Cardiac fibroblast (primary cell): ENCODE measurements at places on chromosomes 13 and 19.
A peak's percentile ranks its signal among the peaks of the same experiment; 100 is the strongest.

DNA sequence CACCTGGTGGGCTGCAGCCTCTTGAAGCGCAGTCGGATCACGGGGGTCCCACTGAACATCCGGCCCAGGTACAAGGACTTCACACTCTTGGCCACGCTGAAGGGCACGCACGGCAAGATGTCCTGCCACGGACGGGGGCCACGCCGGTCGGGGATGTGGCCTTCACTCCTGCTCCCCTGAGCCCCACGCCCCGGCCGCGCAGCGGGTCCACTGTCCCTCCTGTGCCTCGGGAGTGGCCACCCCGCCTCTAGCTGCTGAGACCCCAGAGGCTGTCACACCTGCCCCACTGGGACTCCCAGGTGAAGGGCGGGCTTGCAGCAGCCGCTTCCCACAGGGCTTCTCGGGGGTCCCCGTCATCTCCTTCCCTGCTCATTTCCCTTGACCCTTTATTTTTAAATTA, 31.2 kb downstream of the GAS6 start:
- DNase-seq: no peak

- no peak for DNase-seq
Observed at GRCh38 chr13:36882829-36883390, 37.1 kb downstream of the SMAD9 start.

DNA sequence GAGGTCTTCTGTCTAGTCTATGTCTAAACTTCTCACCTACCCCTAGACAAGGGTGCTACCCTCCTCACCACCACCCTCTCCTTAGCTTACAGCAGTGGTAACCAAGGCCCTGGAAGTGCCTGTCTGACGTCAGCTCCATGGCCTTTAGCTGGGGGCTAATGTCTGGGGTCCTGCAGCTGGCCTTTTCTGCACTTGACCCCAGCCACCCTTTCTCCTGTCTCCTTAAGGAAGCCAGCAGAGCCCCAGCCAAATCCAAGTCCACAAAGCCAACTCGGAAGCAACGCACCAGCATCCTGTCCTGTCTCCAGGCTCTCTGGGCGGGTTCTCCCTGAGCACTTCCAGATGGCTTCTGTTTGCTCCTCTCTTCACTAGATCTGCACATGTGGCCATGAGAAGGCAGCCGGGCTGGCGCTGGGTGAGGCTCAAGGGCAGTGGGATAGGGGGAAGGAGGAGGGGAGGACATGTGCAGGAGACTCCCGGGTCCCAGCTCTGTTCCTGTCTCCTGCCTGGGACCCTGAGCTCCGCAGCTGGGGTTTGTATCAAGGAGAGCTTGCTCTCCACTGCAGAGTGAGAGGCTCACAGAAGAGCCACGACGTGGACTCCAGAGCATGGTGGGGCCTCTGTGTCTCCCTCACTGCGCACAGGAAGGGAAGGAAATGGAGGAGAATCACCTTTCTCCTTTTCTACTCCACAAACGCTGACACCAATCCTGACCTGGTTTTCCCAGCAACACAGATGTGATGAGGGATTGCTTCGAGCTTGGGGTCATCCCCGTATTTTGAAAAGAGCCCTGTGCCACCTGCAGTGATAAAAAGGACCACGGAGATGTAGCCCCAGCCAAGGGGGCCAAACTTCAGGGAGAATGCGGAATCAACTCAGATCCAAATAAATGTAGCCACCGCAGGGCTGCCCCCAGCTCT, 204.2 kb downstream of the USP12 start:
- peak; percentile 10 for DNase-seq

DNA sequence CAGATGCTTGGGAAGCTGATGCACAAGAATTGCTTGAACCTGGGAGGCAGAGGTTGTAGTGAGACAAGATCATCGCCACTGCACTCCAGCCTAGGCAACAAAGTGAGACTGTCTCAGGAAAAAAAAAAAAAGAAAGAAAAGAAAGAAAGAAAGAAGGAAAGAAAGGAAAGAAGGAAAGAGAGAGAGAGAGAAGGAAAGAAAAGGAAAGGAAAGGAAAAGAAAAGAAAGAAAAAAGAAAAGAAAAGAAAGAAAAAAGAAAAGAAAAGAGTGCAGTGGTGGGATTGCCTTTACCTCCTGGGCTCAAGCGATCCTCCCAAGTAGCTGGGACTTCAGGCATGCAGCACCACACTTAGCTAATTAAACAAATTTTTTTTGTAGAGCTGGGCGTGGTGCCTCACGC, 12.9 kb downstream of the OLFM2 start:
- no peak for DNase-seq

- no peak for DNase-seq
Observed at GRCh38 chr13:25778808-25779305, 273.0 kb downstream of the SHISA2 start.

DNA sequence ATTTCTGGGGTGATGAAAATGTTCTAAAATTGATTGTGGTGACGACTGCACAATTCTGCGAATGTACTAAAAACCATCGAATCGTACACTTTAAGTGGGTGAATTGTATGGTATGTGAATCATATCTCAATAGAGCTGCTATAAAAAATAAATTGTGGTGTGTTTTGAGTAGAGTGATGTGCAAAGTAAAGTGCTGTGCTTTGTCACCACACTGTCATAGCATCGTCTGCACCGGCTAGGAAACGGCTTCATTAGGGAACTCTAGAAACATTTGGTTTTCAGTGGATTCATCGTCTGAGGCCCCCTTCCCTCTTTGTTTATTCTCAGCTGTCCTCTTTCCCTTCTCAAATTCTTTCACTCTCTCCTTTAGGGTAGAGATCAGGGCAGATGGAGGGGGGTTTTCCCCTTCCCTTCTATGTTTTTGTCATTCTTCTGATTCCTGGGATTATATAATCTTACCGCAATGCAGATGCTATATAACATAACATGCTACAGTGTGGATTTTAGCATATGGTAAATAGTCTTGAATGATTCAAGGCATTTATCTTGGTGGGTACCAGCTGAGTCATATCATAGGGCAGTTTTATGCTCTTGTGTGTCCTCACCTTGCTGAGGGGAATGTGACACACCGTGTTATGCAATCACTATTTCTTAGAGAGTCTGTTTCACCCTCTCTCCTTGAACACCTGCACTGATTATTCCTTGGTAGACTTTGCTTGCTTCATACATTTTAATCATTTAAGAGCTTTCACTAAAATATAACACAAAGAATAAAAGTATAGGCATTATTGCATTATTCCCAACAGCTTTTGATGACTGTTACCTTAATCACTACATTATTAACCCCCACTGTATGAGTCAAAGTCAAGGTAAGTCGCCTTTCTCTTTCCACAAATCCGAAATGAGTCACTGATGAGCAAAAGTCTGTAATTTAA, 239.4 kb downstream of the DCLK1 start:
- no peak for DNase-seq

- DNase-seq: peak; percentile 59
Observed at GRCh38 chr13:74715718-74716117, 581.5 kb upstream of the KLF12 start.

DNA sequence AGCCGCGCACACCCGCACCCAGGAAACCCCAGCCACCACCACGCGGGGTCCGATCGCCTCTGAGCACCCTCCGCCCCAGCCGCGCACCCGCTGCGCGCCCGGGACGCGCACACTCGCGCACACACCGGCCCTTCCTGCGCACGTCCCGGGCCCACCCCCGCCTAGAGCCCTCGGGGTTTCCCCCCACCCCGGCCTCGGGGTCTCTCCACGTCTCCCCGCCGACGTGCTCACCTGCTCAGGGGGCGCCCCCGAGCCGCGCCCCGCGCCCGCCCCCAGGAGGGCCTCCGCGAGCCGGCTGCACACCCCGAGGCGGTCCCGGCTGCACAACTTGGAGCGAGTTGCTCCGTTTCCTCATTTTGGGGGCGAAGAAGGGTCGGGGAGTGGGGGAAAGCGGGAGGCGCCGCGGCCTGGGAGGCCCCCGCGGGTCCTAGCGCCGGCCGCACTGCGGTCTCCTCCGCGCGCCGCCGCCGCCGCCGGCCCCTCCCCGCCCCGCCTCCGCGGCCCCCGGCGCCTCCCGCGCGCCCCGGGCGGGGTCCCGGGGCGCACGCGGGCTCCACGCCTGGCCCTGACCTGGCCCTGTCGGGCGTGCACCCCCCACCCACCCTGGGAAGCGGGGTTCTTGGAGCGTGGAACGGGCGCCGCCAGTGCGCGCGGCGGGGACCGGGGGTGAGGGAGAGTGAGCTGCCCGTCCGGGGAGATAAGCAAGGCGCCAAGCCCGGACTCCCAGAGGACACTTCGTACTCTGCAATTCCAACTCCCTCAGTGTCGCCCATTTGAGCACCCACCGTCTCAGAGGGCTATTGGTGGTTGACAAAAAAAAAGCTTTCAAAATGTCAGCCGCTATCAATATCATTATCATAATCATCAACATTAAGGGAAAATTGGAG, at the start of gene MATK:
MATK (minus strand) TSS at position 444 of the 887 bp plus-strand sequence. CDS start 1,246 bp downstream, outside the sequence.
- DNase-seq: no peak

GRCh38 chr13:79541426-79542049, 60.6 kb downstream of the NDFIP2 start:
- DNase-seq: peak; percentile 83

GRCh38 chr19:35851213-35852028, 883 bp downstream of the NPHS1 start:
- no peak for DNase-seq

DNA sequence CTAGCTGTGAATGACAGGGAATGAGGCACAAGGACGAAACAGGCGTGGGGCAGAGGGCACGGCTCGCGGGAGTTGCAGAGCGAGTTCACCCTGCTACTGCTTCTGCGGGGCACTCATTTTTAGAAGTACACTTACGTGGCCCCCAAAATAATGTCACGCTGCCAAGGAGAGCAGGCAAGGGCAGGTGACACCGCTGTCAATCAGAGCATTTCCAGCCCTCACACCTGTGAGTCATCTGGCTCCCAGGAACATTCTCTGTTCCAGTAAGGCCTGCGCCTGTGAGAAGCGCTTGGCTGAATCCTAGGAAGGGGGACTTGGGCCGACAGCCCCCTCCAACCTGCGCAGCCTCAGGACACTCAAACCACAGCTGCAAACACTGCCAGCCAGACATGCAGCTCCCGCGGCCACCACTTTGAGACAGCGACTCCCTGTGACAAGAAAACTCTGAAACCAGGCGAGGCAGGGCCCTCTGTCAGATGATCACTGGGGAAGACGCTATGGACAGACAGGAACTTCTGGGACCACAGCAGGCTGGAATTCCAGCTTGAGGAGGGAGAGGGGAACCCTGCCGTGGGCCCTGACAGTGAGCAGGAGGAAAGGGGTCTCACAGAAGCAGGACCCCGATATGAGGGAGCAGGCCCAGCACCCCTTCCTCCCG, 12.7 kb downstream of the DOT1L start:
- no peak for DNase-seq

GRCh38 chr13:58583966-58584365, 952.4 kb downstream of the PCDH17 start:
- DNase-seq: no peak

- peak; percentile 20 for DNase-seq
Observed at GRCh38 chr13:28609926-28610325, 49.0 kb upstream of the POMP start.

- DNase-seq: no peak
Observed at GRCh38 chr13:93225610-93226009, 997 bp upstream of the GPC6 start.

- no peak for DNase-seq
Observed at GRCh38 chr13:27201661-27202060, 30.1 kb upstream of the USP12 start.

DNA sequence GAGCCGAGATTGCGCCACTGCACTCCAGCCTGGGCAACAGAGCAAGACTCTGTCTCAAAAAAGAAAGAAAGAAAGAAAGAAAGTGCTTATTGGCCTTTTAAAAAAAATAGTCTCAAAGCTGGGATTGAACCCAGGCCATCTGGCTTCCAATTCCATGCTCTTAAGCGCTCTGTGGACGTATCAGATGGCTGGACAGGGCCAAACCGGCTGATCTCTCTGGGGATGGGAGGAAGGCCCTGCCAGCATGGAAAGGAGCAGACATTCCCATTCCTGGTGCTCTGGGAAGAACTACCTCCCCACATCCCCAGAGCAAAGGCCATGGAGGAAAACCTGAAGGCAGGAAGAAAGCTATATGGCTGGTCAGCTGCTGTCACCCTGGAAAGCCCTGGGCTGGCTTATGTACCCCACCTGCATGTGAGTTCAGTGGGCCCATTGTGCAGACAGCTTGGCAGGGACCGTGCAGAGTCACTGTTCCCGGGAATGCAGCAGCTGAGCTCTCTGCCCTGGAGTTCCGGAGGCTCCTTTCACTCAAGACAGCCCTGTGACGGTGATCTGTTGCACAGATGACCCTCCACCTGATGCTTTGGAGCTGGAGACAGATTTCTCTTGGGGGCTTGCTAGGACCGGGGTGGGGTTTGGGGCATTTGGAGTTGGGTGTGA, 84.3 kb downstream of the SIPA1L3 start:
- no peak for DNase-seq

DNA sequence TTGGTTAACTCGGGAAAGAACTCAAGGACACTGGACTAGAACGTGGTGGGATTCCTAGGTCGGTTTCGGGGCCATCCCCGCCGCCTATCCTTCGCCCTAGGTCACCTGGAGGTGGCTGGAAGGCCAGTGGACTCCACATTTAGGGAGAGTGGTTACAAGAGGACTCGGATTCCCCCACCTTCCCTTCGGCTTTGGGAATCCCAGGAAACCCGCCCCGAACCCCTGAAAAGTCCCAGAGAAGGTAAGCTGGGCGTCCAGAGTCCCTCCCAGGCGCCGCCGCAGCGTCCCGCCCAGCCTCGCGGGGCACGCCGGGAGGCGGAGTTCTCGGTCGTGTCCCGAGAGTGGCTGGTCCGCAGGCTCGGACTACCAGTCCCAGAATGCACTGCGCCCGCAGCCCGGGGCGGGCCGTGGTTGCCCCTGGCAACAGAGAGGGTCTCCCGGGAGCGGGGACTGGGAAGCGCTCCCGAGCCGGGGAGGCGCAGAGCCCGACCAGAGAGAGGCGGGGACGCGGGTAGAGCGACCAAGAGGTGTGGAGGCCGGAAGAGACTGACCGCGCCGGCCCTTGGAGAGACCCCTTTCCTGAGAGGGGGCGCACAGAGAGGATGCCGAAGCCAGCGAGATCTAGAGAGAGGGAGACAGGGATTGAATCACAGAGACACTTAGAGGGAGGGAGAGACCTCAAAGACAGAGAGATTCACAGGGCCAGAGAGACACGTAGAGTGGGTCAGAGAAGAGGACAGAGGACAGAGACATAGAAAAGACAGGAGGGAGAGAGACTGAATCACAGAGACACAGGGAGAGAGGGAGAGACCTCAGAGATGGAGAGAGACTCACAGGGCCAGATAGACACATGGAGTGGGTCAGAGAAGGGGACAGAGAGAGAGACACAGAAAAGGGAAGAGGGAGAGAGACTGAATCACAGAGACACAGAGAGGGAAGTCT, 2.6 kb upstream of the PRKCG start:
- peak; percentile 95 for DNase-seq

DNA sequence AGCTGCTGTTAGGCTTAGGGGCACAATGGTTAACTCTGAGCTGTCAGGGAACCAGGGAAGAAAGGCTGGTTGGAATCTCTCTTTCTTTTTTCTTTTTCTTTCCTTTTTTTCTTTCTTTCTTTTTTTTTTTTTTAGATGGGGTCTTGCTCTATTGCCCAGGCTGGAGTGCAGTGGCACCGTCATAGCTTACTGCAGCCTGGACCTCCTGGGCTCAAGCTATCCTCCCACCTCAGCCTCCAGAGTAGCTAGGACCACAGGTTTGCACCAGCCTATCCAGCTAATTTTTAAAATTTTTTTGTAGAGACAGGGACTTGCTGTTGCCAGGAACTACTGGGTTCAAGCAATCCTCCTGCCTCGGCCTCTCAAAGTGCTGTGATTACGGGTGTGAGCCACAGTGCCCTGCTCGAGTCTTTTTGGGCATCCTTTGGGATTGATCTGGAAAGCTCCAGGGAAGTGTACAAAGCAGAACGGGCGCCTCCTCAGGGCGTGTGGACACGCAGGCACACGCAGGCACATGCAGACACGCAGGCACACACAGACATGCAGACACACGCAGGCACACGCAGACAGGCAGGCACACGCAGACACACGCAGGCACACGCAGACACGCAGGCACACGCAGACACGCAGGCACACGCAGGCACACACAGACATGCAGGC, 99.2 kb downstream of the GADD45B start:
- no peak for DNase-seq
